ENCODE measurements at places on chromosomes 4 and X.

DNA sequence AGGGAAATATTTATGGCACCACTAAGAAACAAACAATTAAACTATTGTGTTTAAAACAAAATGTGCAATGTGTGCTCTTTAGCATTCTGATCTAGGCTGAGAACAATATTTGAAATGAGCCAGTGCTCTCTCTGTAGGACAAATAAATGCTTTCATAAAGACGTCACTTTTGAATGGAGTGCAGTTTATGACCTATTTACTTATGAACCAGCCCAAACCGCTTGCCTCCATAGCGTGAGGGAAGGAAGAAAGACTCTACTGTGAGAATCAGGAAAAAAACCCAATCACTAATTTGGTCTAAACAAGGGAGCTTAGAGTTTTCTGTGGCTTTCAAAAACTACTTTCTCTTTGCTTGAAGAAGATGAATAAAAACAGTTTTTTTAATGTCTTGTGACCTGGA lies 39.4 kb downstream of the SAT1 start:
- no peak for DNase-seq

DNA sequence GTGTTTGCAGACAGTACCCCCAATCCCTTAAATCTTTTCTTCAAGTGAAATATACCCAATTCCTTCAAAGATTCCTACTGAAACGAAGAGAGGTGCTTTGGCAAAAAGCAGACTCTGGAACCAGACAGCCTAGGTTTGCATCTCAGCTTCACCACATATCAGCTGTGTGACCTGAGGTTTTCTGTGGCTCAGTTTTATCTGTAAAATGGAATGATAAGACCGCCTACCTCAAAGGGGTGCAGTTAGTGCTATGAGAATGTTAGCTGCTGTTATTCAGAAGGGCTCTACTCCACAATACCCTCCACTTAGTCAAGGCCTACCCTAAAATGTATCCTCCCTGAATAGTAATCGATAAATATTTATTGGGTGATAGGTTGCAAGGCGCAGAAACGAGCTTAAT lies 664 bp downstream of the PIR start:
- no peak for DNase-seq

DNA sequence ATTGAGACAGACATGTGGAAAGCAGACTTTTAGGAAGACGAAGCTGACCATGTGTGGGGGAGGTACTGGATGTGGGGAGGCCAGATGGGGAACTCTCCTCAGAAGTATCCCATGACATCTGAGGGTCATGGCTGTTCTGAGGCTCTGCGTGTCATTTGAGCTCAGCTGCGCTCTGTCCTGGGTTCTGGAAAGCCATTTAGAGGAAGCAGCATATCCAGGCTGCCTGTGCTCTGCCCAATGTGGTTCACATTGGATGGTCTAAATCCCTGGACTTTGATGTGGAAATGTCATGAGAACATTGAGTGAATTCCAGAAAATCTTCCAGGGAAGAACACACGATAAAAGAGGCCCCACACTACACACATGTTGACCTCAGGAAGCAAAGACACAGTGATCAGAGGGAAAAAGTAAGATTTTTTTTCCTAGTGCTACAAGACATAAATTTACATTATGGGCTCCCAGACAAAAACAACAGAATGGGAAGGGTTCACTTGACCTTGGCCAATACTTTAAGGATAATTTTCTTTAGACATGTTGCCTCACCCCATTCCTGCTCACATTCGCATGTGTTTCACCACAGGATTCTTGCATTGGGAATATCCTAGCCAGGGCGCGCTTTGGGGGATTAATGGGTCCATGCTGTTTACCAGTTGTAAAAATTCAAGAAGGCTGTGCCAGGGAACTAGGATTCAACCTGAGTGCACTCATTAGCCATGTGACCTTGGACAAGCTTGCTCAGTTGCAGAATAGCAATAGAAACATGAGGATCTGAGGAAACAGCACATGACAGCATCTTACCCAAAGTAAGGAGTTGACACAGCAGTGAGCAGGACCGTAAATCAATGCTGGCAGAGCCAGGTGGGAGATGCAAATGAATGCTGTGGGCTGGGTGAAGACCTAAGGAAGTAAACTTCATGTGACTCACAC lies 73.2 kb upstream of the C1QTNF7 start:
- no peak for DNase-seq

DNA sequence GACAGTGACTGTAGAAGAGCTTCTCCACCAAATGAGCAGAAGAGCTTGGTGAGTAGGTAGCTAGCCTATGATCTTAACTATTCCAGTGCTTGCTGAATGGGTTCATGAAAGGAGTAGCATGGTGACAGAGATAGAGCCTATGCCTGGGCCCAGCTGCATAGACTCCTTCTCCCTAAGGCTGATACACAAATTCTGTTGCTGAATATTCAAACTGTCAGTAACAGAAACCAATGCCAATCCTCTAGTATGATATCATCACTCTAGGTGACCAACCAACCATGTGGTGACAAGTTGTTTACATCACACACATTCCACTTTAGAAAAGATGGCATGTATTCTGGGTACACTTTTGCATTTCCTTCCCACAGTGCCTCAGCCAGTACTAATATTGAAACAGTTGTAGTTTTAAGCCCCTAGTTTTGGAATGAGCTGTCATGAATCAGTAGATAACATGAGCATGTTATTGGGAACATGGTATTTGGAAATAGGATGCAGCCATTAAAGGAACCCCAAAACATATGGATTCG lies 103.4 kb upstream of the GRXCR1 start:
- DNase-seq: no peak

- DNase-seq: no peak
These were observed 46.6 kb upstream of the SHISA3 start for GRCh38 chr4:42350611-42351182.

- no peak for DNase-seq
These were observed 201.9 kb downstream of the SPATA18 start for GRCh38 chr4:52253025-52253424.

DNA sequence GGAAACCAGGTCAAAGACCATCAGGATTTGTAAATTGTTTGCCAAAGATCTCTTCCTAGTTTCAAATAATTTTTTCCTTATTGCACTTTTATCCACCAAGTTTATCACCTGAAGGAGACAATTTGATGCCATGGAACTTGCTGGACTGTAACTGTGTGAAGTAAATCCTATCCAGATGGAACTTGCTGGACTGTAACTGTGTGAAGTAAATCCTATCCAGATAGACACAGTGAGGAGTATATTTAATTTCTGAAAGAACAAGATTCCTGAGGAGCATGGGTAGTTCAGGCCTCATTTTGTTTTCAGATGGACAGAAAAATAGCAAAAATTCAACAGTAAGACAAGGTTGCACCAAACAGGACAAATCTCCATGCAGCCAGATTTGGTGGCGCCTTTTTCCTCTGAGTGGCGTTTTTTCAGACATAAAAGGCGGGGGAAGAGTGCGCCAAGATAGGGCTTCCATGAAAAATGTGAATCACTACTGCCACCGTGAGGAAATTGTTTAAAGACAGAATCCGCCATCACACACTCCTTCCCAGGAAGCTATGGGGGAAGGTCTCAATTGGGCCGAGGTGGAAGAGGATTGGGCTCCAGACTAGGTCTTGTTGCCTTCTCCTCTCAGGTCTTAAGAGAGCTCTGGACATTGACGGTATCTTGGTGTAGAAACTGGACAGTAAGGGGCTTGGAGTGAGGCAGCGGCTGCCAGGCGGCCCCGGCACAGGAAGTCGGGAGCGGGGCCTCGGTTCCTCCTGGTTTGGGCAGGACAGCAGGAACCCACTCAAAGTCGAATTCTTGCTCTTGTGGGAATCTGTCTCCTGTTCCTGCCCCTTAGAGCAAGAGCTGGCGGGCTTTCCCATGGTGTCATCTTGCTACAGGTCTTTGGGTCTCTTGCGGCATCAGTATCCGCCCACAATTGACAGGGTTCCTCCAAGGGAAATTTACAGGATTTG lies 234.7 kb downstream of the OR13H1 start:
- DNase-seq: peak; percentile 45

- DNase-seq: no peak
These were observed 62.7 kb downstream of the TRIM2 start for GRCh38 chr4:153266988-153267387.

DNA sequence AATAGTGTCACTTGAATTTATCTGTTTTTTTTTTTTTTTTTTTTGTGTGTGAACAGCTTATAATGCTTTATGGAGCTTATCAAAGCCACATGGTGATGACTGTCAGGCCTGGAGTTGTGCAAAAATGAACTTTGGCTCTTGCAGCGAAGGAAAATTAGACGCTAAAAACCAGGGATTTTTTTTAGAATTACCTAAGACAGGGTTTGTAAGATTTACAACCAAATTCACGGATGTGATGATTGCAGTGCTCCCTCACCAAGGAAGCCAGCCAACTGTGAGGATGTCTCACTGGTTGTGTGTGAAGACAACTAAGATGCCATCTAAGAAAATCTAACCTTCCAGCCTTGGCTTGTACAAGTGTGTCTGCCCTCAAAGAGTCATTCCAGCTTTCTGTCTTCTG lies 127.1 kb upstream of the SLC4A4 start:
- no peak for DNase-seq

DNA sequence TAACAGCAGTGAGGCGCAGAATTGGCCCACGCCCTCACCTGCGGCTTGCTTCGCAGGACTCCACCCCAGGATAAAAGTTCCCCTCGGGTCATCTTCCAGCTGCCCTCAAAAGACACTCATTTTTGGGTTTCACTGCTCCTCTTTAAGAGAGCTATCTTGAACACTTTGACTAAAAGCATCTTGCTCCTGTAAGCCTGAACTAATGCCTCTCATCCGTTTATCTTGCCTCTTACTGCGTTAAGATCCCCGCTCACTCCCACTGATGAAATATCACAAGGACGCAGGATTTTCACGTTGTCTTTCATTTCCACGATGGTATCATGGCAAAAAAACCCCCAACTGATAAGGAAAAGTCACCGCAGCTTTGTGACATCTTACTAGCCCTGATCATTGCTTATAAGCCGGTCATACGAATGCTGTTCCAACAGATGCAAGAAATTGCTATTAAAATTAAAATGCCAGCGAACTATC lies 591 bp upstream of the ACSL4 start:
- no peak for DNase-seq

- DNase-seq: no peak
These were observed 13.9 kb upstream of the RHOH start for GRCh38 chr4:40182954-40183353.
